ENCODE measurements at places on chromosomes 7 and 10. TPM values are rescaled to one million over a fixed set of nuclear protein-coding genes. Genes with fewer than 3 reads are reported as not detected.

DNA sequence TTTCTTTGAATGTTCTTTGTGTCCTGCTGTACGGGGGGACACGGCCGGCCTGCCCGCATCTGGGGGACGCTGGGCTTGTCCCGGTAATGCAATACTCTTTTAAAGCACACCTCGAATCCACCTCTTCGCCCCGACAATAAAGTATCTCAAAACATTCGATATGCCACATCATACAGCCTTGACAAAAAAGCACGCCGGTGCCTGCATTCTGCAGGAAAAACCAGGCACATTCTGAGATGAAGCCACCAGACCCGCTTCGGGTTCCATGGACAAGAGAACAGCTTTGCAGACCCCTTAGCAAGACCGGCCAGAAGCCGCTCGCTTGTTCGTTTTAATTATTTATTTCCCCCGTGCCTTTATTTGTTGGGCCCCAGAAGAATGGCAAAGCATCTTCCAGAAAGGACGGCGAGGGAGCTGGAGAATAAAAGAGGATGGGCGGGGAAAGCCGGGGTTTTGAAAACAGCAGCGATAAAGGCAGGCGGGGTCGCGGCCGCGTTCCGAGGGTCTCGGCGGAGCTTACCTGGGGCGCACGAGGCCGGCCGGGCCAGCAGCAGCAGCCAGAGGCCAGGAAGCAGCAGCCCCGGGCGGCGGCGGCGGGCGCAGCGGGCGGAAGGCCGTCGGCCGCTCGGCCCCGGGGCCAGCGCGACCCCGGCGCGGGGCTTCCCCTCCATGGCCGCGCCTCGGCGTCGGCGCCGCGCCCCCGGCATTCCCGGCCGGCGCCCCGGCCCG is 462 bp downstream of the KIAA1549 start:
- DNase-seq: no peak

DNA sequence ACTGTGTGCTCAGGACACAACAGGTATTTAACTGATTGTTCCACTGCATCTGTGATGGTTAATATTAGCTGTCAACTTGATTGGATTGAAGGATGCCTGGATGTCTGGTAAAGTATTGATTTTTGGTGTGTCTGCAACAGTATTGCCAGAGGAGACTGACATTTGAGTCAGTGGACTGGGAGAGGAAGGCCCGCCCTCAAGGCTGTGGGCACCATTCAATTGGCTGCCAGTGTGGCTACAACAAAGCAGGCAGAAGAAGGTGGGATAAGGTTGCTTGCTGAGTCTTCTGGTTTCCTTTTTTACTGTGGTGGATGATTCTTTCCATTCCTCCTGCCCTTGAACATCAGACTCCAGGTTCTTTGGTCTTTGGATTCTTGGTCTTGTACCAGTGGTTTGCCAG is 137.1 kb upstream of the FAM13C start:
- DNase-seq: no peak

DNA sequence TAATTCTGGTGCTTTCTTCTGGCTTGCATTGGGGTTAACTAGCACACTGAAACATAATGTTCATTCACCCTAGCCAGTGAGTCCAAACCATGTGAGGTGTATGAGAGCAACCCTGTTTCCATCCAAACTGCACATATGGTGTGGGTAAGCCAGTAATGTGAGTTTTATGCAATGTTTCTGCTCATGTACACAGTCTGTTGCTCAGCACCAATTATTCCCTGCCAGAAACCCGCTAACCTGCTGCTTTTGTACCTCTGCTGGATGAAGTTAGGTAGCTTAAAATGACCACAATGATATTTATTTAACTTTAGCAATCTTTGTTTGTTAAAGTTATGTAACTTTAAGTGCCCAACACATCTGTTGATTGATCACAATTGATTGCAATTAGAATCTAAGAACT is 93.7 kb upstream of the RPA3 start:
- DNase-seq: no peak

DNA sequence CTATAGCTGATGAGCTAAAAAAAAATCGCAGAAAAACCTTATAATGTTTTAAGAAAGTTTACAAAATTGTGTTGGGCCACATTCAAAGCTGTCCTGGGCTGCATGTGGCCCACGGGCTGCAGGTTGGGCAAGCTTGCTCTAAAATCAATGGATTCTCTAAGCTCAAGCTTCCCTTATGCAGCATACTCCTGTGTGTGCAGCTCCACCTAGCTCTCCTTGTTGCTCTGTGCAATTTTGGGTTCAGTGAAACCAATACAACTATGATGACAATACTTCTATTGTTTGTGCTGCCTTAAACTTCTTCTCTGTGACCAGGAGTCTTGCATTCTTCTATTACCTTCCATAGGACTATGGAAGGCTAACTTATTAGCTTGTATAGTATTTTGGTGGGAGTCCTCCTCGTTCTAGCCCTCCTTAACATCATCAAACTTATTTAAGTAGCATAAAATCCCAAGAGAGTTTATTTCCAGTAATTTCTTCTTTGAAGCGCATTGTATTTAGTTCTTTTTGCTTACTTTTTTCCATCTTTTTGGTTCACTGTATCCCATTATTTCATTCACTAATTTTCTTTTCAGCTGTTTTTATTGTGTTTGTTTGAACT is 170.9 kb upstream of the SMIM30 start:
- DNase-seq: no peak

GRCh38 chr10:13001041-13001886 is at the start of gene CCDC3:
TSS of gene CCDC3 (minus strand) at chr10:13001713. CDS start at chr10:13001570, 143 bp downstream.
- DNase-seq: no peak

DNA sequence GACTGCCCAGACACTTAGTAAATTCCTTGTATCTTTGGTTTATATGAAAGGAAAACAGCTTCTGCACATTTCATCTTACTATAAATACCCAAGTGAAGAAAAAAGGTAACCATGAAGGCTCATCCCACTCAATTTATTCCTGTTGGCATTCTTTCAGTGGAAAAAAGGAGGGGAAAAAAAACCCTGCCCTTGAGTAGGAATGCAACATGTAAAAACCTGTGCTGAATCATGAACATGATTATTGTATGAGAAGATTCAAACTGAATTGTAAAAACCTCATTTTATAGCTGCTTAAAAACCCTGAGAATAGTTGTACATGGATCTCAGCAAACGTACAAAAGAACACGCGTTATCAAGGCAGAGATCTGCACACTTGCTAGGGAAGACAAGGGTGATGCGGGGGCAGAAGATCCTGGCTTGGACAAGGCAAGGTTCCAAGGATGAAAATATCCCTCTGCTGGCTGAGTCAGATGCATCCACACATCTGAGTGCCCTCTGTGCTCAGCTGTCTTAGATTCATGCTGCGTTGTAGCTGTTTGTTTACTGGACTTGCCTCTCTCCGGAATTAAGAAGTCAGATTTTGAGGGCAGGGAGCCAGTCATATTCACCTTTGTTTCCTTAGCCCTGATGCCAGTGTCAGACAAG is 658.2 kb downstream of the PARD3 start:
- DNase-seq: no peak

- no peak for DNase-seq
These were observed at the start of gene CALD1 for GRCh38 chr7:134778941-134779740. TSS of gene CALD1 (plus strand) at chr7:134779634. CDS start at chr7:134867734, 88,100 bp downstream.

DNA sequence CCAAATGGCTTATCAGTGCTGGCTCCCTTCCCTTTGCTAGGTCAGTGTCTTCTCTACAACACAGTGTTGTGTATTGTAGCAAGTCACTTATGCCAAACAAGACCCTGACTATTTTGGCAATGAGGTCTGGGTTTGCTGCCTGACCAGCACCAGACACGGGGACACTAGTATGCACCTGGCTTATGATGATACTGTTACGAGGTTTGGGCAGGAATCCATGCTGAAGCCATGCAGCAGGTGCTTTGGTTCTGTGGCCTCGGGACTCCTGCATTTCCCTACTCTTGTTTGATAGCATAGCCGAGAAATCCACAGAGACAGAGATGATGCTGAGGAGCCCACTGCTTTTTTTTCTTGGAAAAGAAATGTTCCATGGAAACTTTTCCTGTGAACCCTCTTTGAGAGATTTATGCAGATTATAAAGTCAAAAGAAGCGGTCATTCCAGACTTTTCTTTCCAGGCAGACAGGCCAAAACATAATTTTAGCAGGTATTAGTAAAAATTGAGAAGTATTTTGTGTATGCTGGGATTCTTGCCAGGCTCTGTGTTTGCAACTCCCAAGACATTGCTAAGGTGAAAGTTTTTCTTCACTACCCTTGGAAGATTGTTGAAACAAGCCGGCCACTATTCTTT is 291.1 kb downstream of the BBS9 start:
- DNase-seq: no peak

DNA sequence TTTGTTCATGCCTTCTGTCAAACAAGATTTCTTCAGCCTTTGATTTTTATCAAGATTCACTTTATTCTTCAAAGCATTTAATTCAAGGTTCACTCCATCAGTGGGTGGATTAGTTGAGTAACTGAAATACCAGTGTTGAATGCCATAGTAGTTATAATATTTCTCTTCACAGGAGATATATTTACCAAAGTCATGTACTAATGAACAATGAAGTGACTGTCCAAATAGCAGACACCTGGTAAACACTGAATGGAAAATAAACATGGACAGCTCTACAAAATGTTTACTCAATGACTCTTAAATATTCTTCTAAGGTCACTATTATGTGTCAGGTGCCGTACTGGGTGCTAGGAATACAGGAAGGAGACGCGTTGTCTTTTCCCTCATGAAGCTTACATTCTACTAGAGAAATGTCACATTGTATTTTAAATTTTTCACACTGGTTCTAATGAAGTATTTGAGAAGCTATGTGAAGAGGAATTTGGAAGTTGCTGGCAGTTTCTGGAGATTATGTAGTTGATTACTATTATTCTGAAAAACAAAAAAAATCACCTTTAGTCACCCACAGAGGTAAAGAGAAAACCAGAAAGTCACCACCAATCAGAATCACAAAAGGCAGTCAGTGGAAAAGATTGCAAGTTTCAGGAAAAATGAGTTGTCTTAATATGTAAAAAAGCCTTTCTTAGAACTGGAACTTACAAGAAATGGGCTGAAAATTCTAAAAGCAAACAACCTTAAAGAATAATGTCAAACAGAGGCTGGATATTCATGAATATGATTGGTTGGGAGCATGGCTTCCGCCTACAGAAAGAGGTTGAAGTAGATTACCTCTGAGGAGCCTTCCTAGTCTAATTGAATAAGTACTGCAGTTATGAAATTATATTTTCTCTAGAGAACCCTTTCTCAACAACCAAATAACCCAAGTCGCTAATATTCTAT is 84.5 kb downstream of the RTKN2 start:
- DNase-seq: no peak

GRCh38 chr7:134886353-134887057 is 99.8 kb upstream of the AGBL3 start:
- DNase-seq: no peak

DNA sequence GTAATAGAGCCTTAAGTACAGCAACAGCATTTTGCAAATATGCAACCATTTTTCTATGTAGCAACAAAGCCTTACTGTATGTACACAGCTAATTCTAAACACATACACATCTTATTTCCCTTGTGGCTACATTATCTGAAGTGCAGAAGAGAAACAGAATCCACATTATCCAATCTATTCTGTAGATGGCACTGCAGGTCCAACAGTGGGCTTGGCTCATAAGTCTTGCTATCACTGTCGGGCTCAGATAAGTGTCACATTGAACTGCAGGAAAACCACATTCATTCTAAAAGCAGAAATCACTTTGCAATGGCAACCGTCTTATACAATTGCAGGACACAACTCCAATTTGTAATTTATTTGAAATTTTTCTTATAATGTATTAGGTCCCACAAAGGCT is 109.8 kb upstream of the NOBOX start:
- DNase-seq: no peak

GRCh38 chr10:91191584-91191919 is 28.9 kb upstream of the PCGF5 start:
- no peak for DNase-seq

DNA sequence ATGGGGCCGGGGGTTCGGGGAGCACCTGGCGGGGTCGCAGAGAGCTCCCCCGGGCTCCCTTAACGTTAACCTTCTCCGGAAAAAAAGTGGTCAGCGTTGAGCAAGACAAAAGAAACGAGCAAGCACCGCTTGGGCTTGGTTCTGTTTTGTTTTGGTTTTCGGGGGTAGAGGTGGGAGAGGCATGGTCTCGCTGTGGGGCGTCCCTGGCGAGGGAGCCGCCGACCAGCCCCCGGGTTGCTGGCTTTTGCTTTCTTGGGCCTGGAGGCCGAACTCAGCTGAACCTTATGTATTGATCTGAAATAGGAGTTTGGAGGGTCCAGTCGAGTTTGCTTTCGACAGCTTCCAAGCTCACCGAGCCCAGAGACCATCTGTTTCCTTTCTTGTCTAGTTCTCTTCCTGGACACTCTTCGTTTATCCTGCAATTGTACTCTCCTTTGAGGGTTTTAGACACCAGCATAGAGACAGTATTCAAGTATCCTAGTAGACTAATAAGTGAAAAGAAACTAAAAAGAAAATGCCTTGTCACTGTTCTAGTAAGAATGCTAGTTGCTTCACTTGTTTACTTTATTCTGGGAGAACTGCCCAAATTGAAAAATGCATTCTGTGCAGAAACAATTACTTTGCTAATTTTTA is 980 bp downstream of the FHIP2A start:
- DNase-seq: peak; percentile 60

DNA sequence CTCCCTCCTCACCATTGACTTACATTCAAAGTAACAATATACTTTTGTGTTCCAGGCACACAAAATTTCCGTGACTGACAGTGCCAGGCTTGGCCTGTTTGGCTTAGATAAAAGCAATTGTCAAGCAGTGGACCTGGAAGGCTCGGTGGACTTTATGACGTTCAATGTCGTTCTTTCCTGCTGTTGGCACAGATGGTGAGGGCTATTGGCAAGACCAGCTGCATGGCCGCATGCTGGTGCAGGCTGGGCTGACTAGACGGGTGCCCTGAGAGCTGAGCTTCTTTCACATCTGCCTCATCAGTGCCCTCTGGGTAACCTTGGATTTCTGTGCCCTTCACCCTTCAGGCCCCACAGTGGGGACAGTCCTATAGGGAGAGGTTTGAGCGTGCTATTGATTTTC is 45.2 kb downstream of the WIPF3 start:
- DNase-seq: no peak

- DNase-seq: no peak
These were observed 48.6 kb upstream of the PPIF start for GRCh38 chr10:79298403-79299244.

DNA sequence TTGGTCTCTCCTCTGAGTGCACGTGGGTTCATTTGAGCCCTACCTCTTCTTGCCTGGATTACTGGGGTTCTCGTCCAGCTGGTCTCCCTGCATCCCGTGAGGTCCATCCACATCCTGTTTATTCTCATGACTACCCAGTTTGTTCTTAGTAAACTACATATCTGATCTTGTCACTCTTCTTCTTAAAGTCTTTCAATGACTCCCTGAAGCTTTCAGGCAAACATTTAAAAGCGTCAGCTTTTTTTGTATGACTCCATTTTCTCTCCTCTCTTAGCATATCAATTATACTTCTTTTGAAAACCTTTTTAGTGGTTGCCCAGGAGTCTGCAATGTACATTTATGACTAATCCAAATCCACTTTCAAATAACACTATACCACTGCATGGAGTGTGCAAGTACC is 7.5 kb downstream of the SFXN2 start:
- DNase-seq: no peak

Gene MYL10
- total RNA-seq: not detected

Gene OR13A1
- not detected for total RNA-seq

Gene CLEC2L
- not detected for total RNA-seq

Gene ARHGAP22
- not detected for total RNA-seq

Gene PDE1C
- total RNA-seq: not detected

Gene STK17A
- 203 TPM for total RNA-seq

Gene OR2A7
- 5.5 TPM for total RNA-seq

Gene ADRB1
- total RNA-seq: not detected

Gene FBXO24
- 2.5 TPM for total RNA-seq

Gene VSIR
- total RNA-seq: 102 TPM

Data from naive thymus-derived CD8-positive, alpha-beta T cell (primary cell).